Suppressor macrophage (primary cell): ENCODE measurements at places on chromosomes 6 and 20.

DNA sequence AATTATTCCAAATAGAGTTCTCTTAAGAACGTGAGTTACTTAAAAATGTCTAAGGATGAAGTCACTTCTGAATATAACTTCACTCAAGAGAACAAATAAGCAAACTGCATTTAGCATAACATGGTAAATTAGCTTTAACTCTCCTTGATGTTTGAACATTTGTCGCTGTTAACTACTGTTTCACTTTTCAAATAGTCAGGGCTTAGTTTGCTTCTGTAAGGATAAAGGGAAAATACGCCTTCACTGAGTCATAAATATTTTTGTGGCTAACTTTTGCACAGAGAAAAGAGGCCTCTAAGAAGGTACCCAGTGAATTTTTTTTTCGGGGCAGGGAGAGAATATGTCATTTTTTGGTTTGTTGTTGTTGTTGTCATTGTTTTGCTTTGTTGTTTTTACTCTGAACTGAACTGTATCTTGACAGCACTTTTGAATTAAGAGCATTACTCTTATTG is 8.1 kb downstream of the PTPN1 start:
- no peak for DNase-seq

DNA sequence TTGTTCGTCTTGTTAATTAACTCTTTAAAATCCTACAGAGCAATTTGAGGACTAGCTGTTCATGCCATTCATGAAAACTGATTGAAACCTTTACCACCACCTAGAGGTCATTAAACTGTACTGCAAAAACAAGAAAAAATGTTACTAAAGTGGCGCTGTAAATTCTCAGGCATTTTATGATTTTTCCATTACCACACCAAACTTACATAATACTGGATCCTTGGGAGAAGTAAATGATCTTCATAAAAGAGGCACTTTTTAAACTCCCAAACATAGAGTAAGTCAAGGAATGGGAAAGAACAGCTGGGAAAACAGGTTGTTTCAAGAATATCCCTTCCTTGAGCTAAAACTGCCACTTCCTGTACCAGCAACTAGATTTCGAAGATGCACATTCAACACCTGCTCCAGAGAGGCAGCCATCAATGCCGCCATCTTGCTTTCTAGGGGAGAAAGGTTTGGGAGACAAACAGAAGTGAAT is 54.3 kb downstream of the MYLIP start:
- DNase-seq = no peak

GRCh38 chr20:36839150-36839549 is 36.8 kb upstream of the TLDC2 start:
- no peak for DNase-seq

DNA sequence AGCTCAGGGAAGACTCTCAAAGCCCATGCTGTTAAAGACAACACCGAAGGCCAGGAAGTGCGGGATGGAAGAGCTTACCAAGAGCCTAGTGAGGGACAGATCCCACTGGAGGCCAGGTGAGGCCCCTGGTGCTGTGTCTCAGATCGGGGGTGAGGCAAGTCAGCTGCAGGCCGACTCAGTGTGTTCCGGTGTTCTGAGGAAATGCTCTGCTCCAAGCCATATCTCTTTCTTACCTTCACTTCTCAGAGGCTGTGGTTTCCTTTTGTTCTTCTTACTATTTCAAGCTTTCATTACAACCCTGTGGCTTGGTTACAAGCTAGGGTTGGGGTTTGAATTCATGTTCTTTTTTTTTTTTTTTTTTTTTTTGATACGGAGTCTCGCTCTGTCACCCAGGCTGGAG is 114.3 kb upstream of the ZFP64 start:
- no peak for DNase-seq

DNA sequence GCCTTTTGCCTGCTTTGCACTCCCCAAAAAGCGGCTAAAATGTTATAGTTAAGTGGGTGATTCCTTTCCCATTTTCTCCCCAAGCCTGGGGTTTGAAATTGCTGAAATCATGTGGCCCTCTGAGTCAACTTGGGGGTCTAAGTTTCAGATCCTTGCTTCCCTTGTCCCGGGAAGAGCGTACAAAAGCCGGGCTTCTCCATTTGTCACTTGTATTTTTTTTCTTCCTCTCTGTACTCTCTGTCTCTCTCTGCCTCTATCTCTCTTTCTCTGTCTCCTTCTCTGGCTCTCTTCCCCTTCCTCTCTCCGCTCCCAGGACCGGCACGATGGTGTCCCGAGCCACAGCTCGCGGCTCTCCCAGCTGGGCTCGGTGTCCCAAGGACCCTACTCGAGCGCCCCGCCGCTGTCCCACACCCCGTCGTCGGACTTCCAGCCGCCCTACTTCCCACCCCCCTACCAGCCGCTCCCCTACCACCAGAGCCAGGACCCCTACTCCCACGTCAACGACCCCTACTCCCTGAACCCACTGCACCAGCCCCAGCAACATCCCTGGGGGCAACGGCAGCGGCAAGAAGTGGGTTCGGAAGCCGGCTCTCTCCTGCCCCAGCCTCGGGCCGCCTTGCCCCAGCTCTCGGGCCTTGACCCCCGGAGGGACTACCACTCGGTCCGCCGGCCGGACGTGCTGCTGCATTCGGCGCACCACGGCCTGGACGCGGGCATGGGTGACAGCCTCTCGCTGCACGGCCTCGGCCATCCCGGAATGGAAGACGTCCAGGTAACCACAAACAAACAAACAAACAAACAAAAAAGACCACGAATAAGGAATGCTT is 4.6 kb downstream of the TFAP2B start:
- DNase-seq = no peak

- DNase-seq = no peak
Observed at GRCh38 chr6:158452191-158452590, 107.7 kb upstream of the TMEM181 start.

GRCh38 chr6:81572020-81572419 is 180.5 kb downstream of the TENT5A start:
- DNase-seq = no peak

DNA sequence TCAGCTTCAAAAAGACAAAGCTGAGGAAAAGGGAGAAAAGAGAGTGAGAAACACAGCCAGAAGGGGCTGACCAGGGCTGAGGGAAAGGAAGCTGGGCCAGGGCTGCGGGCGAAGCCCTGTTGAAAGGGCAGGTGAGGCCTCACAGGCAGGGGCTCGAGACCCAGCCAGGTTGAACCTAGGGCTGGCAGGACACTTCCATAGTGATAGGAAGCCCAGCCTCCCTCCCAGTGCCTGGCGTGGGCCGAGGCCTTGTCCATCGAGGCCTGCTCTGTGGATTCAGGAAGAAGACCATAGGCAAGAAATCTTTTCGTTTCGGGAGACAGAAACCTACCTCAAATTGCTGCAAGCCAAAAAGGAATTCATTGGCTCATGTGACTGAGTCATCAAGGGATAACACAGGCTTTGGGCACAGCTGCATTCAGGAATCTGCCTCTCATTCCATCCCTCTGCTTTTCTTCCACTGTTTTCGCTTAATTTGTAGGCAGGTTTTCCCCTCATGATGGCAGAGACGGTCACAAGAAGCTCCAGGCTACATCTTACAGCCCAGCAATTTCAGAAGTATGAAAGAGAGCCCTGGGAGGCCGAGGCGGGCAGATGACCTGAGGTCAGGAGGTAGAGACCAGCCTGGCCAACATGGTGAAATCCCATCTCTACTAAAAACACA is 311.1 kb upstream of the SULF2 start:
- DNase-seq = no peak

DNA sequence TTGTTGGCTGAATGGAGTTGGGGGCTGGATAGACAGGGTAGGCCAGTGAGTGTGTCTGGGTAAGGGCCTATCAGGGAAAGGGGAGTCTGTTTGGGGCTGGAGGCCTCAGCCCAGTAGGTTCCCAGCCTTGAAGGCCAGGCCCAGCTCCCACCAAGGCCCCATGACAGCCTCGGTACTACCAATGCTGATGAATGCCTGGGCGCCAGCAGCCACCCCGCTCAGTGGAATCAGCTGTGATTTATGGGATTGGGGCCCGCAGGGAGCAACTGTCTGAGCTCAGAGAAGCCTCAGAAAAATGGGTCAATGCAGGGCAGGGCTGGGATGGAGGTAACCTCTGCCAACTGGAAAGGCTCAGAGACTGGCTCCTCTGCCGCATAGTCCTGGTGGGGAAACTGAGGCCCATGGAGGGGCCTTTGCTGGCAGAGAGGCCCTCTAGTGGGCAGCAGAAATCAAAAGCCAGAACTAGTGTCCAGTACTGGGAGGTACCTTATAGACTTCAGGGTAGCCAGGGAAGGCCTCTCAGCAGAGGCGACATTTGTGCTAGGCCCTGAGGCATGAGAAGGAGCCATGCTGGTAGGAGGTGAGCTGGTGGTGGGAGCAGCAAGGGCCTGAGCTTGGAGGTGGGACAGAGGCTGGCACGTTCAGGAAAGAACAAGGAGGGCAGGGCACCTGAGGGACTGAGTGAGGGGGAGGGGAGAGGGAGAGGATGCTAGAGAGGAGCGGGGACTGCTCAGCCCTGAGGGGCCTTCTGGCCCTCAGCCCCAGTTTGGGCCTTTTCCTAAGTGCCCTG is 36.4 kb downstream of the DLGAP4 start:
- DNase-seq = no peak

GRCh38 chr6:74765486-74765885 is 440.4 kb downstream of the COL12A1 start:
- no peak for DNase-seq

GRCh38 chr6:99560668-99561067 is 7.8 kb downstream of the CCNC start:
- DNase-seq = no peak

- DNase-seq = no peak
Observed at GRCh38 chr6:44723439-44724197, 336.1 kb downstream of the CDC5L start.

- no peak for DNase-seq
Observed at GRCh38 chr6:36373368-36374019, 14.0 kb downstream of the ETV7 start.

GRCh38 chr6:73954881-73955280 is 258.9 kb downstream of the CD109 start:
- DNase-seq = no peak

DNA sequence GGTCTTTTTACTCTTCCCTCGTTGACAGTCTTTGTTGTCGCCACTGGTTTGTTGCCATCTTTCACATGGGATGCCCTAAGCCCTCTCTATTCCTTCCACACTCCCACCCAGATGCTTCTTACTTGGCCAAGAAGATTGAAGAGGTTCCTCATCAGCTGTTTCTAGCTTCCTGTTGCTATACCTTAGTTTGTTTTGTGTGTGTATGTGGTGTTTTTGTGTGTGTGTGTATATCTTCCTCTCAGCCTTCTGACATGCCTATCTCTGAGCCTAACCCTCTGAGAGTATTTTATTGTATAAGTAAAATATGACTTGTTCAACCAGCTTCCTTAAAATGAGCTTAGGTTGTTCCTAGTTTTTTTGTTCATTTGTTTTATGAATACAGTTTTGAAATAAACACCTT is 35.9 kb downstream of the ENPP1 start:
- no peak for DNase-seq

DNA sequence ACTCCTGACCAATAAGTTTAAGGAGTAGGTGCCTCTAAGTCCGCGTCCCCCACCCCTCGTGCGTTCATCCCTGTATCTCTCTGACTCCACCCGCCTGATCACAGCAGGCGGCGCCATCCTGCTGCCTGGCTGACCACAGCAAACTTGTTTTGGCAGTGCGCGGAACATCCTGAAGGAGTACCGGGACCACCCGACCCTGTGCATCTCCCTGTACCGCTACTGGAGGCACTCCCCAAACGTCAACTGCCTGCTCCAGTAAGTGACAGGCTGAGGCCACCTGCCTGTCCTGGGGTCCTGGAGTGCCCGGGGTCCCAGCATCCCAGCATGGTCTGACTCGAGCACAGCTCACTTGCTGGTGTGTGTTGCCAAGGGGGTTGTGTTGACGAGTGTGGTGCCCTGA is 19.0 kb downstream of the PNLDC1 start:
- no peak for DNase-seq

DNA sequence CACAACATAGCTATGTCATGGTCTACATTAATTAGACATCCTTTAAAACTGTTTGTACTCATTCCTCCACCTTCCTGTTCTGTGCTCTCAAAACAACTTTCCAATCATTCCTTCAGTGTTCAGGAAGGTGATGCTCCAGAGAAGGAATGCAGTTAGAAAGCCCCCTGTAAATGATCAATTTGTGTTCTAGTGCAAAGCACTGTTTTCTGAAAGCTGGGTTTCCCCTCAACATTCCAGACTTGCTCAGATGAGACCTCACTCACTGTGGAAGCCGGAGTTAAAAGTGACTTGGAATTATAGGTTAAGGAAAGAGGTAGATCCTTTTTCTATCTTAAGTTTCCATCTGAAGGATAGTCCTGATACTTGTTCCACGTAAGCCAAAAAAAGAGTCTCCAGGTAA is 95.9 kb downstream of the BMP2 start:
- DNase-seq = no peak

- no peak for DNase-seq
Observed at GRCh38 chr6:113587078-113587699, 270.0 kb upstream of the MARCKS start.

GRCh38 chr20:34791289-34792020 is 34.0 kb downstream of the NCOA6 start:
- DNase-seq = peak; percentile 52

DNA sequence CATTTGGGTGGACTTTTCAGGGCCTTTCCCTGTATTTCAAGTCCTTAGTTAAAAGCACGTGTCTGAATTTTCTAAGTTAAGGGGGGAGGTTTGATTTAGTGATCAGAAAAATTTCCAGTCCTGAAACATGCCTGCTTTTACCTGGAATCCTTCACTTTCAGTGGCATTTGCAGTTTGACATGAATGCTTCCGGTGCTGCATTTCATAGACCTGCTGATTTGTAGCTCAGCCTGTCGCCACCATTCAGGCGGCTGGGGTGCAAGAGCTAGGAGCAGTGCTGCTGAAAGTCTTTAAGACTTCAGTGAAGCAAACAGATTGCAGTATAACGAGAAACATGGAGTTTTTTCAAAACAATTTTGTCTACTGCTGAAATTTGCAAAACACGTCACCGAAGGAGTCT is 14.0 kb downstream of the RPS6KA2 start:
- DNase-seq = no peak

GRCh38 chr20:47262365-47263013 is 94.0 kb downstream of the ZMYND8 start:
- no peak for DNase-seq

DNA sequence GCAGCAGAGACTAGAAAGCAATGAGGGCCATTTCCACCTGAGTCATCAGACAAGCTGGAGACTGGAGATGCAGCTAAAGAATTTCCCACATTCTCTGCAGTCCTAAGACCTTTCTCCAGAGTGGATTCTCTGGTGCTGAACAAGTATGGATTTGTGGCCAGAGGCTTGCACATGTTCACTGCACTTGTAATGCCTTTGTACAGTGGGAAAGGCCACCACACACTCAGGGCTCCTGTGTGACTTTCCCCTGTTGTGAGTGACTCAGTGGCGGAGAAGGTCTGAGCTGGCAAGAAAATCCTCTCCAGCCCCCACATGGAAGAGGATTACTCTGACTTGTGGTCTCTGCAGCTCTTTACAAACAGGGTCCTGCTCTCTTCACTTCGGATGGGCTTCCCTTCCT is 192.3 kb downstream of the C6orf118 start:
- DNase-seq = no peak

- DNase-seq = no peak
Observed at GRCh38 chr6:44183783-44184182, 25.2 kb downstream of the CAPN11 start.
